Endothelial cell of umbilical vein (primary cell): ENCODE measurements at places on chromosomes 16 and 17.

DNA sequence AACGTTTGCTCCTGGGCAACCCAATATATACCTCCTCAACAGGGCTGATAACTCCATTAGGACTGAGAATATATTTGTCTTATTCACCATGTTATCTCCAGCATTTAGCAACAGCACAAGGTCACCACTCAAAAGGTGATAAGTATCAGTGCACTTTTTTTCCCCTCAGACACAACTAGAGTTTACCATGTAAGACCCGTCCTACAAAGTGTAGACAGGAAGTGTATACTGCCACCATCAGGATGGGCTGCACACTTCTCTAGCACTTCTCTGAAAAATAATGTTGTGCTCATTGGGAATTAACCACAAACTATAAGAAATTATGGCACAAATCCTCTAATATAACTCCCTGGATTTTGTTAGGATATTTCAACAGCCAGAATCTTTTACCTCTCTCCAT lies 5.7 kb upstream of the VAT1L start:
- DNase-seq: no peak
- peaks cover 3% of the 10 kb centered on the region for H3K4me1 ChIP-seq
- peaks cover 6% of the 10 kb centered on the region for H3K27me3 ChIP-seq
- no peak overlapping the region for H3K27ac ChIP-seq

- H3K36me3 ChIP-seq: no peaks in the 10 kb centered on the region
- H3K27me3 ChIP-seq: no peaks in the 10 kb centered on the region
- H3K4me3 ChIP-seq: no peak overlapping the region
- H3K27ac ChIP-seq: no peak overlapping the region
Observed at GRCh38 chr17:33389504-33390135, 96.5 kb upstream of the ASIC2 start.

DNA sequence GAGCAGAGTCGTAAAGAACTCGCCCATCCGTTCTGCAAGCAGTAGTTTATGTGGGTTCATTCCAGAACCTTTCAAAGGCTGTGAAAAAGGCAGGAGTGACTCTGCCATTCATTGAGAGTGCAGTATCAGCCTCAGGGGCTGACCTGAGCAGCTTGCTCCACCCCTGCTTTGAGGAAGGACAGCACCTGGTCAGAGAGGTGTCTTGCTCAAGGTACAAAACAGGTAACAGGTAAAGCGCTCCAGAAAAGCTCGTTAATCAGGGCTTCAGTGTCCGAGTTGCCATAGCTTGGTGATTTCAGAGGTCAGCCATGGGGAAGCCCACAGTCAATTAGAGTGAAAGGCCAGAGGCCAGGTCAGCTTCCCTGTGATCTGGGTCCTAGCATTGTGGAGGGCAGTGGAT lies 251.1 kb downstream of the ABCC12 start:
- DNase-seq: no peak
- H3K4me1 ChIP-seq: no peaks in the 10 kb centered on the region
- H3K27me3 ChIP-seq: no peaks in the 10 kb centered on the region
- no peaks in the 10 kb centered on the region for H3K36me3 ChIP-seq
- H3K27ac ChIP-seq: no peak overlapping the region

DNA sequence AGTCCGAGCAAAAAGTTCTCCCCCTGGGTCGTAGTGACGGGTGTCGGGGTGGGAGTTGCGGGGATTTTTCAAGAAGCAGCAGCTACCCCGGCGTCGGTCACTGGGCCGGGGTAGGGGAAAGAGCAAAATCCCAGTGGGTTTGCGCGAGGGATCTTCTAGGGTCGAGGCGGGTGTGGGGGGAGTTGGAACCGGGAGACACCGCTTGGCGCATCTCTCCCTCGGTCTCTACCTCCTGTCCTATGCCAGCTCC lies 2.3 kb upstream of the UBTF start:
- H3K36me3 ChIP-seq: peaks cover 2% of the 10 kb centered on the region
- no peak for DNase-seq
- no peaks in the 10 kb centered on the region for H3K27me3 ChIP-seq
- H3K27ac ChIP-seq: peak overlapping the region; percentile 72
- H3K4me1 ChIP-seq: peaks cover 40% of the 10 kb centered on the region
- peak overlapping the region; percentile 68 for H3K4me3 ChIP-seq

DNA sequence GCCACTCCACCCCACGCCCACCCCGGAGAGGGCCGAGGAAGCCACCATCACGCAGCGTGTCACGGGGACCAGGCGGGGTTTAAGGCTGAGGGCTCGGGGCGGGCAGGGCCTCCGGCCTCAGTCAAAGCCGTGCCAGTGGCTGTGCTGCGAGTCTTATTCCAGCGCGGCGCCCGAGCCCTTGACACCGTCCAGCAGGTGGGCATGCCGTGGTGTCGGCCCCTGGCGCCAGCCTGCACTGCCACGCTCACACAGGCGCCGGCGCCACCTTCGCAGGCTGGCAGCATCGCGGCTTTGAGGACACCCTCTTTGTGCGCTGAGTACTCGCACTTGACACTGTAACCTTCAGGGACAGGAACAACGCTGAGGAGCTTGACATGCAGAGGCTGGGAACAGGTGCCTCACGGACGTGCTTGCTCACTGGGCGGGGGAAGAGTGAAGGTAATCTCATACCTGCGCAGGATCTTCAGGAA lies 34.0 kb upstream of the ZNF629 start:
- DNase-seq: no peak
- no peak overlapping the region for H3K27ac ChIP-seq
- no peaks in the 10 kb centered on the region for H3K27me3 ChIP-seq
- H3K4me3 ChIP-seq: no peak overlapping the region
- no peaks in the 10 kb centered on the region for H3K36me3 ChIP-seq

DNA sequence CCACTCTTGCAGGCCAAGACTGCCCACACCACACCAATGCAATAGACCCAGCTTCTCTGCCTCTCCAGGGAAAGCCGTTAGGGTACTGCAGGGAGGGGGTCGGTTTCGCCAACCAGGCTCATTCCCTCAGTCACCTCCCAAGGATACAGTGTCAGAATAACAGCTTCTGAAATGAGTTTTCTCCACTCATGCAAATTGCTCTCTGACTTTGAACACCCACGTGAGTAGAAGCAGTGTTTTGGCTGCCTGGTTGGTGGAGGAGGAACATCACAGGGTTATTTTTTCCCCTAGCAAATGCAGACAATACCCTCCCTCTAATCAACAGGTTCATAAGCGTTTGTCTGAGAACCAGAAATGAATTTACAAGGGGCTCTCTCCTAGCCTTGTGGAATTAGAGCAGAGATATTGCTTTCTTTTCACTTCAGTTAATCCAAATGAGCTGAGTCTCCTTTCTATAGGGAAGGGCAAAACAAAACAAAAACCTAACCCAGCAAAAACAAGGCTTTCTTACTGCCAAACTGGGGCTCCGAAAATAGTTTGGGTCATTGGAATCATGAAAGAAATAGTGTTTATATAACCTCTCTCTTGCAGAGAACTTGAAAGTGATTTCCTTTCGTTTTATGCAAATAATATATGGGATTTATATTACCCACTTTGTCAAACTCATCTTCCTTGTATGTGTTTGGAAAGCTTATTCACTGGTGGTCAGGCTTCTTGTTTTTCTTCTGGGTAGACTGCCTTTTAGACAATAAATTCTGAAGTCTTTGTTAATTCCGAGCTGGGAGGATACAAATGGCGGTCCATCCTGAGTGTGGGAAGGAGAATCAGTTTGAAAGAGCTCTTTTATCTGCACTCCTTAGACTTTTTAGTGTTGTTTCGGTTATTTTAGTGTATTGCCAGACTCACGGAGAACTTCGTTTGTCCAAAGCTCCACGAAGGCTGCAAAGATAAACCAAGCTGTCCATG lies 229.9 kb downstream of the MSI2 start:
- peak; percentile 10 for DNase-seq
- H3K27ac ChIP-seq: no peak overlapping the region

DNA sequence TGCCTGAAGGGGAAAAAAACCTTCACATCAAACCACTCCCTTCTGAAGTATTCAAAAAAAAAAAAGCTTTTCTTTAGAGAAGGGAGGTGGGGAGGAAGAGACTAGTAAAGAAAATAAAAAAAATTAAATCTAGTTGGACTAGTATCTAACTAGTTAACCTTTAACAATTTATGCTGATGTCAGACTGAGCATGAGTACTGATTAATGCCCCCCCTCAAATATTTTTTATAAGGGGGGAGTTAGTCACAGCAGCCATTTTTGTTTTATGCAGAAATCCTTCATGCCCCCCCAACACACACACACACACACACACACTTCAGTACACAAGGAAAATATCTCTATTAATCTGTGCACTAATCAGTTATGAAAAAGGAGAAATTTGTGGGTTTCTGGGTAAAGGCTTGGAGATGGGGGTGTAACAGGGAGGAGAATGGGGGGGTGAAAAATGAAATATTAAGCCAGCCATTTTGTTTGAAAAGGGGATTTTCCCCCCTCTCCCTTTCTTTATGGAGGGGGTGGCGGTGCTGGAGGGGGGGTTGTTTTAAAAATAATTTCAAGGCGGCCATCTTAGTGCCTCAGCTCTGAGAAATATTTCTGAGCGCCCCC lies 4.7 kb upstream of the CHD3 start:
- H3K36me3 ChIP-seq: peaks cover 8% of the 10 kb centered on the region
- H3K27me3 ChIP-seq: no peaks in the 10 kb centered on the region
- peak; percentile 58 for DNase-seq
- peak overlapping the region; percentile 58 for H3K27ac ChIP-seq
- H3K4me3 ChIP-seq: peak overlapping the region; percentile 60

DNA sequence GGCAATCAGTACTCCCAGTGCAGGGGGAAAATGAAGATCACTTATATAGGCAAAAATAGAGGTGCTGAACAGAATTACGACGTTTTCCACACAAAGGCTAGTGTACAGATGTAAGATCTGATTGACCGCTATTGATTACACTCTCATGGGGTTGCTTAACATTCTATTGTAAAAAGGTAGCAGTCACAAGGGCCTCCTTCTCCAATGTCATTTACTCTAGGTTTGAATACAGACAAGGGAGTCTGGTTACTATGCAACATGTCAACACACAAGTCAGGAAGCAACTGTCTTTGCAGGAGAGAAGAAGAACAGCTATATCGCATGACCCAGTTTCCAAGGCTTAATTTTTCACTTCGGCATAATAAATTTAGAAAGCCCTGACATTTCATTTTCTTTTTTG lies 7.9 kb downstream of the KRT37 start:
- no peak overlapping the region for H3K27ac ChIP-seq
- H3K36me3 ChIP-seq: no peaks in the 10 kb centered on the region
- H3K4me3 ChIP-seq: no peak overlapping the region
- no peaks in the 10 kb centered on the region for H3K27me3 ChIP-seq
- no peaks in the 10 kb centered on the region for H3K4me1 ChIP-seq

GRCh38 chr16:13959626-13960025 lies 39.7 kb downstream of the ERCC4 start:
- H3K27me3 ChIP-seq: no peaks in the 10 kb centered on the region
- no peak for DNase-seq
- H3K4me3 ChIP-seq: no peak overlapping the region
- no peaks in the 10 kb centered on the region for H3K36me3 ChIP-seq
- no peak overlapping the region for H3K27ac ChIP-seq

DNA sequence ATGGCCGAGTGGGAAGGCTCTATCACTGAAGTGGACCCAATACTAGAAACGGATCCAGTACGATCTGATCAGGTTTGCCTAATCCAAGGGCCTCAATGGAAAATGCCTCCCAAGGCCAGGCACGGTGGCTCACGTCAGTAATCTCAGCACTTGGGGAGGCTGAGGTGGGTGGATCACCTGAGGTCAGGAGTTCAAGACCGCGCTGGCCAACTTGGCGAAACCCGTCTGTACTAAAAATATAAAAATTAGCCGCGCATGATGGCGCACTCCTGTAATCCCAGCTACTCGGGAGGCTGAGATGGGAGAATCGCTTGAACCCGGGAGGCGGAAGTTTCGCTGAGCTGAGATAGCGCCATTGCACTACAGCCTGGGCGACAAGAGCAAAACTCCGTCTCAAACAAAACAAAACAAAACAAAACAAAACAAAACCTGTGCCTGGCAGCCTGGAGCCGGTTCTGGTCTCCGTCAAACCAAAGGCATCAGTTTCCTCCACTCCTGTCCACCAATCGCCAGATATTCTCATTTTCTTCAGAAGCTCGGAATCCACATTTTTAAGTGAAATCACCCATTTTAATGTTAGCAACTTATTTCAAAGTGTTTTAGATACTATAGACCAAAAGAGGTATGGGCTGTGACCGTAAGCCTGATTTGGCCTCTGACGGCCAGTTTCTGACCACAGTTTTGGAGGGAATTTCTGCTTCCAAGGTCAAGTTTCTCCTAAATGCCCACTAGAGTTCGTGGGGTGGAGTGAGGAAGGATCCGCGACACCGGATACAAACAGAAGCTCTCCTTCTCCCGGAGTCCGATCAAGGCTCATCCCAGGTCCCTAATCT lies 664 bp downstream of the NQO1 start:
- H3K4me1 ChIP-seq: peaks cover 36% of the 10 kb centered on the region
- H3K36me3 ChIP-seq: no peaks in the 10 kb centered on the region
- H3K27me3 ChIP-seq: no peaks in the 10 kb centered on the region
- H3K27ac ChIP-seq: peak overlapping the region; percentile 68
- no peak for DNase-seq

DNA sequence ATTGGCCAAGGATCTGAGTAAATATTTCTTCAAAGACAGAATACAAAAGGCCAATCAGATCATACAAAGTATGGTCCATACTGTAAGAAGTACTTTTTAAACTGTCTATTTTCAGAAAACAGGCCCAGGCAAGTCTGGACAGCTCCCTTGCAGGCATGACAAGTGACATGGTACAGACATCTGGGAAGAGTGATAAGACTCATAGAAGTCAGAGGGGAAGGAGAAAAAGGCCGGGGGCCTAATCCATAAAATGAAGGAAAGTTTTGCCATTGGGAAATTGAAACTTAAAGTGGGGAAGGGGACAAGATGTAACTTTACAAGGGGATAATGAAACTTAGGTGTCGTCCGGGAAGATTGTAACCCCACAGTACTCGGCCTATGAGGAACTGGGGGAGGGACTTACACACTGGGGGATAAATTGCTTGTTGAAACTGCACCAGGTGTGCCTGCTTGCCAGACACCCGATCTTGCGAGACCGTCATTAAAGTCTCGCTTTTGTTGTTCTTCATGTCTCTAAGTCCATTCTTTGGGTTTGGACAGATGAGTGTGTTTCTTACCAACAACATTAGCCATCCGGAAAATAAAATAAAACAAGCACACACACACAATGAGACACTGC lies 684.0 kb downstream of the CDH11 start:
- H3K27me3 ChIP-seq: no peaks in the 10 kb centered on the region
- no peak overlapping the region for H3K4me3 ChIP-seq
- H3K36me3 ChIP-seq: no peaks in the 10 kb centered on the region
- peaks cover 5% of the 10 kb centered on the region for H3K4me1 ChIP-seq
